HCT116 (cell line): ENCODE measurements at places on chromosomes 2 and 18.

GRCh38 chr2:47737191-47737975, 45.6 kb upstream of the MSH6 start:
- no peak for DNase-seq

DNA sequence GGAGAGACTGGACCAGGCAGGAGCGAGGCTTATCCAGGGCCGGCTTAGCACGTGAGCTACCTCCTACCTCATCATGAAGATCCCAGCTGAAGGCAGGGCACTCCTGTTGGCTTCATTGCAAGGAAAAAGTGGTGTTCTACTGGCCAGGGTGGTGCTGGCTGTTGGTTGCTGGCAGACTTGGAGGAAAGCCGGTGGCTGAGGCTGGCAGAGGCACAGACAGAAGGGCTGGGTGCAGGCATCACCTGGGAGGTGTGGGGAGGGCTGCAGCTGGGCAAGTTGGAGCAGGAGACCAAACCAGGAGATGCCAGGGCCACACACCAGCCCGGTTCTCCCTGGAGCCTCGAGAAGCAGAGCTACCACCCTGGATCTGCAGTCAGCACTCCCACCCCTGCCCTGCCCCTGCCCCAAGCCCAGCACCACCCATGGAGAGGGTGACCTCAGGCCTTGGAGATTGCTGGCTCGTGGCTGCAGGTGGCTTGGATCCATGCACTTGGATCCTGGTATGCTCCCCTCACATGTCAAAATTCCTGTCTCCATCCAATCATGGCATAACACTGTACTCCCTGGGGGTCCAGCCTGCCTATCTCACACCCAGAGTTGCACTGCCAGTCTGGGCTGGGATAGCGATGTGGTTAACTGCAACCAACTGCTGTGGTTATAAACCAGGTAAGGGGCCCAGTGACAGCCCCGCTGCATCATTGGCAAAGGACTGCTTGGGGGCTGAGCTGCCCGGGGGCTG, 49.7 kb downstream of the GLI2 start:
- DNase-seq = no peak

- no peak for DNase-seq
These were observed 66.0 kb downstream of the EIPR1 start for GRCh38 chr2:3311601-3312000.

- no peak for DNase-seq
These were observed 25.1 kb downstream of the DNPEP start for GRCh38 chr2:219362524-219363164.

- DNase-seq = no peak
These were observed 49.7 kb upstream of the POMC start for GRCh38 chr2:25218100-25218499.

DNA sequence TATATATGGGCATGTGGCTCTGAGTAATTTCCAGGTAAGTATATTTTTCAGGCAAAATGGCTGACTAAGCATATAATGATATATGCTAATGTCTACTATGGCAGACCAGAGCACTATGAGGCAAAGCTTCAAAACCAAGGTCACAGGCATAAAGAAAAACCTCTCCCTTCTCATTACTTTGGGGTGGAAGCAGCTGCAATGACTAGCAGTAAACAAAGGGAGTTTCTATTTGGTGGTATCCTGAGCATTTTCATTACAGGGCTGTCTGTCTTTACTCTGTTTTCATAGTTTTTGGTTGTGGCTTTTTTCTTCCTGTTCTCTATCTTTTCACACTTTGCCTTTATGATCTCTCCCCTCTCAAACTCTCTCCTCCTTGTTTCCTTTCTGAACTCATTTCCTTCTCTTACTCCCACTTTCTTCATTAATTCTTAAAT, 15.6 kb downstream of the PDE6D start:
- no peak for DNase-seq

DNA sequence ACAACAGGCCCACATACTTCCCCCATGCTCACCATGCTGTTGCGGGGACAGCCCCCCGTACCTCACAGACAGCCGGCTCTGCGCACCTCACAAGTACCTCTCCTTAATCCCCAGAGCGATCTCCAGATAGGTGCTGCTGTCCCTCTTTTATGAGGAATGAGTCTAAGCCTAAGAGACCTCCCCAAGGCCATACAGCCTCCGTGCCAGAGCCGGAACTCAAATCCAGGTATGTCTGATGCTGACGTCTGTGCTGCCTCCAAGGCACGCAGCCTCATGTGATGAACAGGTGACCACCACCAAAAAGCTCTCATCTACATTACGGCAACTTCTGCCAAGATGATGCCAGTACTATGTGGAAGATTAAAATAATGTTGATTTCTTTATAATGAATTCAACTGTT, 85.2 kb downstream of the EIPR1 start:
- DNase-seq = no peak

- DNase-seq = peak; percentile 29
These were observed 18.3 kb downstream of the MAIP1 start for GRCh38 chr2:199973703-199974102.

- DNase-seq = no peak
These were observed 90.7 kb downstream of the POLR1A start for GRCh38 chr2:86015006-86015405.
